ENCODE measurements at places on chromosomes 2 and 18.

DNA sequence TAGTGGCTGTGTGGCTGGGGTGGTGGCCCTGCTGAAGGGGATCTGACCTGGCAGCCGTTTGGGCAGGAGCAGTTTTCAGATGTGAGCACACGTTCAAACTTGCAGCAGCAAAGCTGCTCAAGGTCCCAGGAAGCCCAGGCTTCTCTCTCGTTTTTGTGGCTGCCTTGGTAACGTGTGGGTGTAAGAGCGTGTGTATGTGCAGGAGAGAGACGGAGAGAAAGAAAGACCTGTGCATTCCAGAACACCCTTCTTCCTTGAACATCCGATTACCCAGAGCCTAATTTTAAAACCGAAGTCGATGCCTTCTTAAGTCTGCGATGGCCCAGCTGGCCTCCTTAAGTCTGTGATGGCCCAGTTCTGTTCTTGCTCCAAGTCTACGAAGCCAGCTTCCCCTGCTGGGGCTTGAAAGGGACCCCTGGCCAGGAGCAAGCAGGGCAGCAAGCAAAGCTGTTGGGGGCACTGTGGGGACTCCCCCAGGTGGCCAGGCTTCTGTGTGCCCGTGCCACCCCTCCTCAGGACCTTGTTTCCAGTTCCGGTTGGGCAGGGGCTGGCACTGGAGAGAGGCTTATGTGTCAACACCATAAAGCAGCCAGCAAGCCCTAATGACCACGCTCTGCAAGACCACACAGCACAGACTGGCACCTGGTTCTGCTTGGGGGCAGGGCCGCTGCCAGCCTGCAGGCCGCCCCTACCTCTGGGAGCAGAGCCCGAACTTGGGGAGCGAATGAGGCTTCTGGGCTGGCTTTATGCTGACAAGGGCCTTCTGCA, 55.8 kb upstream of the ALPP start:
- no peak for DNase-seq

- no peak for DNase-seq
Measured at GRCh38 chr2:5482929-5483331, 209.3 kb upstream of the SOX11 start.

DNA sequence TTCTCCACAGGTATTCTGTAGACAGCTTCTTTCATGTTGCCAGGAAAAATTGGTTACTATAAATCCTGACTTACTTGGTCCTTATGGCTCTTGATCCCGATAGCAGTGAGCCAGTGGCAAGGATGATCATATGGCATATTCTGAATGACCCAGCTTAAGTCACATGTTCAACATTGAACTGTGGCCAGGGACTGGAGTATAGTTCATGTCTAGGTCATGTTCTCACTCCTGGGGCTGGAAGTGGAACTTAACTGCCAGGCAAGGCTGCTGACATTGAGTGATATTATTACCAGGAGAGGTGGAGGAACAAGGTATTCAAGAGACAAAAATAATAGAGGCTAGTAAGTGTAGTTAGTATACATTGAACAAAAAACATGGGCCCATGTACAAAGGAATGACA, 26.2 kb downstream of the R3HDM1 start:
- no peak for DNase-seq

DNA sequence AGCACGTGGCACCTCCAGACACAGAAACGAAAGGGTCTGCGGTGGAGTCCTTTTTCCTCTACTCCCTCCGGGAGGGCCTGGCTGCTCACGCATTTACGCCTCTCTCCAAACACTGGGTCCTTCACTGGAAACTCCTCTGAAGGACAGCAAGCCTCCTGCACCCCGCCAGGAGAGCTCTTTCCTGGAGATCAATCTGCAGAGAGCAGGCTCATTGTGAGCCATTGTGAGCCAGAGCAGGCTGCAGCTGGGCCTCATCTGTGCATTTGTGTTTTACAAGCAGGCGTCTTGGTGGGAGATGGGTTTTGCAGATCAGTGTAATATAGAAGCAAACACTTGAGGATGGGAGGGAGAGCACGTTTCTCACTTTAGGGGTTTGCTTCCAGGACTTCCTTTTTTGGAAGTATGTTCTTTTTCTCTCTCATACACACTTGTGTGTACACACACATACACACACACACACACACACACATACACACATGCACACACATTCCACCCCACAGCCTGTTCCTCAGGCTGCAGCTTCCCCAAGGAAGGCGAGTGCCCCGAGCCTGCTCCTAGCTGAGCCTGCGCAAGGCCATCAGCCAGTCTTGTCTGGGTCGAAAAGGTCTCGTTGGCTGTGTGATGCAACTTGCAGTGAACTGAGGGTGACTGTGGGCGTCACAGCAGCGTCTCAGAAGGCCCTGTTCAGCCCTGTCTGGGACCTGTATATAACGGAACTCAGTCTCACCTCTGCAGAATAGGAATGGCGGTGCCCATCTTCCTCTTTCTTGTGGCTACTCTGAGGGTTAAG, 163.5 kb downstream of the GLI2 start:
- DNase-seq, result no peak

- no peak for DNase-seq
Measured at GRCh38 chr2:186740266-186740665, 46.4 kb downstream of the FAM171B start.

GRCh38 chr2:28451793-28452533, 43.9 kb upstream of the PLB1 start:
- no peak for DNase-seq

- DNase-seq, result no peak
Measured at GRCh38 chr2:39247512-39248043, 3.8 kb upstream of the CDKL4 start.
